ENCODE measurements at places on chromosomes 1 and 21.

- DNase-seq = no peak
Observed at GRCh38 chr1:110816945-110817344, 56.0 kb upstream of the CD53 start.

DNA sequence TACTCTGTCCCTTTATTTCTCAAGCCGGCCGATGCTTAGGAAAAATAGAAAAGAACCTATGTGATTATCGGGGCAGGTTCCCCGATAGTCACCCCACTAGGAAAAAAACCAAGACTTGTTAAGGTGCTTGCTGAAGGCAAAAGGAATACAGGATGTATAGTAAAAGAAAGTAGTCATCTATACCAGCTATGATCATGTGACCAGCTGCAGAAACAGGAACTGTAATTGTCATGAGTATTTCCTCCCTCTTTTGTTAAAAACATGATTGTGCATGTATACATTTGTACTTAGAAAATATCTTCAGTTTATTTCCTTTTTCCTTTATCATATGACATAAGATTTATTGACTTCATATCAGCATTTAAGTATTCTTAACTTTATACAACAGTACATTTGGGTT is 30.5 kb downstream of the PIGK start:
- no peak for DNase-seq

- DNase-seq = no peak
Observed at GRCh38 chr1:32903991-32904785, 3.0 kb upstream of the TMEM54 start.

GRCh38 chr1:87588495-87588894 is 259.8 kb downstream of the LMO4 start:
- no peak for DNase-seq

DNA sequence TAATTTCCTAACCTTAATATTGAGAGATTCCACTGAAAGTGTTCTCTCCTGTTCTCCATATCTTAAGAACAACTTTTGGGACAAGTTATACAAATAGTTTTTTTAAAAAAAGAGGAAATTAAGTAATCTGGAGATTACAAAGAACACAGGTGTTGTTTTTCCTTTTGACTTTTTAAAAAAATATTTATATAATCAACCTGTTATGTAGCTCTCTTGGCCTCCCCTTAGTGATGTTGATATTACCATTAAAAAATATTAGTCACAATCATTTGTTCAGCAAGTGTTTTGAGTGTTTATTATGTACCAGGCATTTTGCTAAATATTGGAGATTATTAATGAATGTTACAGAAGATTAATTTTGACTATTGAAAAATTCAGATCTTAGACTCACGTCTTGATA is 8.1 kb downstream of the MAN1A2 start:
- no peak for DNase-seq

GRCh38 chr1:119987112-119987511 is 82.3 kb downstream of the NOTCH2 start:
- DNase-seq = no peak

GRCh38 chr1:29623501-29623900 is 387.2 kb downstream of the PTPRU start:
- no peak for DNase-seq

GRCh38 chr21:41767606-41768436 is 969 bp upstream of the RIPK4 start:
- no peak for DNase-seq

GRCh38 chr1:201884425-201884824 is 4.3 kb upstream of the SHISA4 start:
- no peak for DNase-seq

DNA sequence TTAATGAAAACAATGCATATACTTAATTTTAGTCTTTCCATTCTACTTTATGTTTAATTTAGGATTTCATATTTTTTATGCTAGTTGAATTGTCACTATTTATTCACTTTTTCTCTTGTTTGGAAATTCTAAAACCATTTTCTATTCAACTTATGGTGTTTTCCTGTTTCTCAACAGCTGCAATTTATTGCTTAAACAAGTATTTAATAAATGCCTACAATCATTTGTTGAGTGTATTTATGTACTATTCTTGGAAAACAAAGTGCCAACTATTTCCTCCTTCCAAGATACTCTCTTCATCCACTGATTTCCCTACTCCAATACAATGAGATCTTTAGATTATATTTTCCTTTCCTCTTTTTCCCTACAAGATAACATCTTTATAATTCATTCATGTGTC is 65.4 kb downstream of the NUF2 start:
- DNase-seq = no peak

GRCh38 chr1:21385022-21385421 is 54.9 kb upstream of the NBPF3 start:
- DNase-seq = no peak

- no peak for DNase-seq
Observed at GRCh38 chr1:65065524-65066418, 82.2 kb upstream of the AK4 start.

GRCh38 chr1:212484701-212485570 is 52.2 kb downstream of the NENF start:
- no peak for DNase-seq

DNA sequence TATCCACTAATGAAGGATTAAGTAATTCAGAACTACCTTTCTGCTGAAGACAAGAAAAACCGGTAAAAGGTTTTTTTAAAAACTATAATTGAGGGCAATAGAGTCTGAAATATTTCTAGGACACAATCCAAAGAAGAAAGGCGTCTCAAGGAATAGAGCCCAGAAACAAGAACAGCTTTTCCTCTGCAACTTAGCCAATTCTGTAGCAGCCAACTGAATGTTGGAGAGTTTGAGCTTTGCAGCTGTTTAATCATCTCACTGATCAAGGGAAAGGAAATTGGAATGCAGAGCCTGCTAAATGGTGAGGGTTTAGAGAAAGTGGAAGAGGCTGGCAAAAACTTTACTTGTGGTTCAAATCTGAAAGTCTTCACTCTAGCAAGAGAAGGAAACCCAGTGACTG is 818.9 kb downstream of the KCNT2 start:
- DNase-seq = no peak

DNA sequence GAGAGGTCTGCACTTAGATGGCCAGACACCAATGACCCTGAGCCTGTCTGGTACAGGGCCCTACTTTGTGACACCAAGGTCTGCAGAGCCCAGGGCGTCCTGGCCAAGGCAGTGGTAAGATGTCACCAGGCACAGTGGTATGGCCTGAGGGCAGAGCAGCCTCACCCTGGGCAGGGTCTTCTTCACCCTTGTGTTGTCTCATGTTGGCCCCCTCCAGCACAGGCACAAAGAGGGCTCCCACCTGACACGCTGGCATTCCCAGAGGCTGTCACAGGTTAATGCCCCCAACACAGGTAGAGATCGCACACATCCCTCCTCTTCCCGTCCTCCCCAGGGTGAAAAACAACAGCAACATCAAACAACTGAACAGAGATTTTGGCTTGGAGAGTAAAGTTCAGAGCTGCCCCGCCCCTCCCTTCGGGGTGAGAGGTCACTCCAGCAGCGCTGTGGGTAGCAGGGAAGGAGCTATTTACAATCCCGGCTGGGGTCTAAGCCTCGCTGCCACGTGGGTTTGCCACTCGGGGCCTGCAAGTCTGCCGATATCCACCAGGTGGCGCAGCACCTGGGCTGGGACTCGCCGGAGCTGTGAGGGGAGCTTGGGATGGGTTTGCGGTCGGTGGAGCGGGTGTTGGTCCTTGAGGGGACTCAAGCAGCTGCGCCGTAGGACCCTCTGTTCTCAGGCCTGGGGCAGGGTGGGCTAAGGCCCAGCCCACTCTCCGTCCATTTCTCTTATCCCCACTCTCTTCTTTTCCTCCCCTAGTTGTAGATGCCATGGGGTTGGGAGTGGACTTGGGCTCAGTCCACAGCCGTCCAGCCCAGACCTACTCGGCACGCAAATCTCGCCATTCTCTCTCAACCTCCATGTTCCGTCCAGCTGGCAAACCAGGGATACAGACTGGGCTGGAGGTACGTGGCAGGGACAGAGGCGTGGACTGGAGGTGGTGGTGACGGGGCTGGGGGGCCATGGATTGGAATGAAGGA is 12.7 kb downstream of the EFNA3 start:
- peak; percentile 85 for DNase-seq

GRCh38 chr1:96660051-96660450 is 61.5 kb upstream of the PTBP2 start:
- DNase-seq = no peak

GRCh38 chr1:244941121-244941520 is 76.8 kb upstream of the HNRNPU start:
- DNase-seq = no peak

GRCh38 chr1:110262296-110262695 is 52.2 kb downstream of the KCNC4 start:
- no peak for DNase-seq

DNA sequence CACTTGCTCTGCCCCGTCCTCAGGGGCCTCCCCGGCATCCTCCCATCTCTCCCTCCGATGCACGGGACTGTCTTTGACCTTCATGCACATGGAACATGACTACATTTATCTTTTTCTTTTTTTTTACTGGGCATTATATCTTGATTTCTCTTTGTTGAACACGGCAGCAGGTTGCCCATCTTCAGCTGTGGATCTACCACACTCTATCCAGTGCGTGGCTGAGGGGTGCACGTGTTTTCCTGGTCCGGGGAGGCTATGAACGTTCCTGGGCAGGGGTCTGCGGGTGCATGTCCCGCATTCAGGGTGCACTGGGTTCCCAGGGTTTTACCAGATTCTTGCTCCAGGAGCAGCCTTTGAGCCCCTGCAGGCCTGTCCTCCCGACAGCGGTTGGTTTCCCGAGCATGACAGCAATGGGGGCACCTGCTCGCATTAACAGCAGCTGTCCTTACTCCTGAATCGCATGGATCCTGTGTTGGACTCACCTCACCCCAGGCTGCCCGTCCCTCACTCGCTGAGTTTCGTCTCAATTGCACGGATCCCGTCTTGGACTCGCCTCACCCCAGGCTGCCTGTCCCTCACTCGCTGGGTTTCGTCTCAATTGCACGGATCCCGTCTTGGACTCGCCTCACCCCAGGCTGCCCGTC is 7.4 kb downstream of the POFUT2 start:
- DNase-seq = no peak

- no peak for DNase-seq
Observed at GRCh38 chr1:9711466-9712020, 60.0 kb downstream of the PIK3CD start.

DNA sequence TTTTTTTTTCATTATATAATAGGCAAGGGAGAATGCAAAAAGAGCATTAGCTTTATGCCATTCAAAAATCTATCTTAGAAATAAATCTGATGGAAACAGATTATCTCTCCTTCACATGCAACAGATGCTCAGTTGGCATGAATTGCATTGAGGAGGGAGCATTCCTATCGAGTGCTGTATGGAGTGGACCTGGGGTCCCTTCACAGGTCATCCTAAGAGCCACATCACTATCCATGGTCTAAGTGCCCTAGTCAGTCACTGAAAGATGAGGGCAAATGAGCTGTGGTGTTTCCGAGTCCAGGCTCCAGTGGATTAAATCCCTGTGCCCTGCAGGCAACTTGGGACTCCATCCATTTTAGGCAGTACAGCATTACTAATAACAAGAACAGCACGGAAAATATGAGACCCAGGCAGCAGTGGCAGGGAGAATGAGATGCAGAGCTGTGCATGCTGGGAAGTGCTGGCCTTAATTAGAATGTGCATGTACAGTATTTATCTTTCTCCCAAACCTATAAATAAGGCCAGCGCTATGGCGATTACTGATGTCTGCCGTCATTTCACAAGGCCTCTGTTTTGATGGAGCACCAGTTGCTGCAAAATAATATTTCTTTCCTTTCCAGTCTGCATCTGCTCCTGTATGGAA is 512.3 kb upstream of the PLXNA2 start:
- DNase-seq = no peak

GRCh38 chr1:216184126-216184680 is 239.0 kb downstream of the USH2A start:
- no peak for DNase-seq

DNA sequence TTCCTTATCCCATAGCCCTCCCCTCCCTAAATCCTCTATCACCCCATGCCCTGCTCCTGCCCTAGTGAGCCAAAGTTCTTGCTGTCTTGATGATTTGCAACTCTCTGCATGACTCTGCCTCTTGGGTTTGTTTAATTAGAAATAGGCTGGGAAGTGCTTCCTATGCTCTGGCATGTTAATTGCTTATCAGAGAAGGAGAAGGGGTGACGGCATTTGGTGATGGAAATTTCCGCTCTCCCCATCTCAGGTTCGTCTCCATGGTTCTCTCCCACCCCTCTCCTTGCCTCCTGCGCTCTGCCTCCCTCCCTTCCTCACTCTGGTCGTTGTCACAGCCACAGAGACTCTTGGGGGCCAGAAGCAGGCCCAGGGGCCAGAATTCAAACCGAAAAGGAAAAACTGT is 68.9 kb downstream of the LRRN2 start:
- no peak for DNase-seq

GRCh38 chr21:36021251-36021837 is 39.0 kb downstream of the SETD4 start:
- no peak for DNase-seq

DNA sequence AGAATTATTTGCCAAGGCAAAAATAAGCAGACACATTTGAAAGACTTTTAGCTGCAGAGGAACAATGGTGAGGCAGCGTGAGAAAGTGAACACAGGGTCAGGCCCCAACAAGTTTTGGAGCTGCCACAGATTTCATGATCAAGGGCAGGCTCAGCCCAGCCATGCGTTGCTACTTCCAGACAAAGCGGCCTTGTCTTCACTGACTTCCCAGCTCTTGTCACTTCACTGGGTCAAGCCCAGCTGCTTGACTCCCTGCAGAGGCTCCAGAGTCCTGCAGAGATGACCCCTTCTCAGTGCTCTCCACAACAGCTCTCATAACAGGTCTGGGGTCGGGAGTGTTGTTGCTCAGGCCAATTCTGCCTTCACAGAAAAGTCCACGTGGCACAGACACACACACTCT is 35.8 kb downstream of the HHAT start:
- DNase-seq = no peak

- DNase-seq = no peak
Observed at GRCh38 chr1:203569490-203570318, 56.9 kb upstream of the ATP2B4 start.

GRCh38 chr1:183622013-183622412 is 13.6 kb downstream of the ARPC5 start:
- no peak for DNase-seq

DNA sequence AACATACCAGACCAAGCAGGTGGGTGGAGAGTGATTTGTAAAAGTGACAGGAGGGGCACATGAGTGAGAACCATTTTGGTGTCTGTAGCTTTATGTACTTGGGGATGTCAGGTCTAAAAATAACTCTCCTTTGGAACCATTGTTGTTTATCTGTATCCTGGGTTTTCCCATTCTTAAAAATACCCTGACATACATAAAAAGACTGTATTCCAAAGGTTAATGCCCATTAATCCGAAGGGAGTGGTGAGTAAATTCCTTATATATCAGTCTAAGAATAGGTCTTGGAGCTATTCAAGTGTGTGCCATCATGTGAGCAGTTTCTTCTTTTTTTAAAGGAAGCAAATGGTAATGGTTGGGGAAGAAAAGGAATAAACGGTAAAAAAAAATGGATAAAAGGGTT is 117.5 kb downstream of the TGFB2 start:
- DNase-seq = no peak

DNA sequence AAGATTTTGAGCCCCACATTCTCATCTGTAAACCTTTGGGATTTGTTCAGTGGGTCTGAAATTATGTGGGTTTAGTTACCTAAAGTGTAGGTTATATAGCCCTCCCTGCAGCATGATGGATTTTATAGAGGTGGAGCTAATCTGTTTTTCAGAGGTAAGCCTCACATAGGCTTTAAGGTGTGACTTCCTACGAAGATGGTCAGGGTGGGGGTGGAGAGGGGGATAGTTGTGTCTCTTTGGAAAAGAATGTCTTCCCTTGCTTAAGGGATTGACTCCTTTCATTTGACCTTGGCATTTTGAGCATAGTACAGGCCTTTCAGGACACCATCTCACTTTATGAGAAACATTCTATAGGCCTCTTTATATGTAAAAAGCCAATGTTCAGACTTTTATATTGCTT is 3.4 kb downstream of the CACHD1 start:
- no peak for DNase-seq
